NCI-H1436 (cell line): ENCODE measurements at places on chromosomes 2 and 18.

- DNase-seq, result no peak
Measured at GRCh38 chr2:168157926-168158325, 89.5 kb downstream of the STK39 start.

- peak; percentile 12 for DNase-seq
Measured at GRCh38 chr2:25851740-25852503, 26.4 kb downstream of the ASXL2 start.

- peak; percentile 68 for DNase-seq
Measured at GRCh38 chr2:69013142-69013839, at the start of gene ANTXR1. TSS of gene ANTXR1 (plus strand) at chr2:69013179. CDS start at chr2:69013500, 321 bp downstream.

GRCh38 chr2:190354003-190354690 lies 10.8 kb downstream of the INPP1 start:
- DNase-seq, result no peak

DNA sequence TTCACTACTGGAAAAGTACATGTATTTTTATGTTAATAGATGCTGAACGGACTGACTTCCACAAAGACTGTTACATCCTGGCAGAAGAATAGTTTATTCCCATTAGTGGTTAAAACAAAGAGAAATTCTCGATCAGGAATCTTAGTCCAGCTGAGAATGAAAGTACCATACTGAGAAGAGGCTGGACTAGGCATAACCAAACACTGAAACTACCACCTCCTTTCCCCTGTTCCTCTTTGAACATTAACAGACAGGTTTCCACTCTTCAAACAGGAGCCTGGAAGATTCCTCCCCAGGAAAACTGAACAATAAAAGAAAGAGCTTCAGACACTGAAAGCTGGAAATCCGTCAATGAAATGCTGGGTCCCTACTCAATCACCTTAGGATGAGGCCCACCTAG lies 25.8 kb downstream of the LDAH start:
- DNase-seq, result no peak

DNA sequence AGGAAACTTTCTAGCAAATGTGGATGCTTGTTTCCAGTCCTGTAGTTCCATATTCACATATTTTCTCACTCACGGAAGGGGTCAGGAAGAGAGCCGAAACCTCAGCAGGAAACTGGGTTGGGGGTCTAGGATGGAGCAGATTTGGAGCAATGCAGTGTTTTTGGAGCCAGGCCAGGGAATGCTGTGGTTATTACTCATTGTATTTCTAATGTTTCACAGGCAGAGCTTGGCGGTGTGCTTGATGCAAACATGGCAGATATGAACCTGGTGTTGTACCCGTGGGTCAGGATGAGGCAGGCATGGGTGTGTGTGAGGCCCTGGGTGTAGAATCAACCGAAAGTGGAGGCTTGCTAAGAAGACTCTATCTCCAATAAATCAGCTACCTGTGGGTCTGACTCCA lies 34.6 kb upstream of the ACKR3 start:
- no peak for DNase-seq

DNA sequence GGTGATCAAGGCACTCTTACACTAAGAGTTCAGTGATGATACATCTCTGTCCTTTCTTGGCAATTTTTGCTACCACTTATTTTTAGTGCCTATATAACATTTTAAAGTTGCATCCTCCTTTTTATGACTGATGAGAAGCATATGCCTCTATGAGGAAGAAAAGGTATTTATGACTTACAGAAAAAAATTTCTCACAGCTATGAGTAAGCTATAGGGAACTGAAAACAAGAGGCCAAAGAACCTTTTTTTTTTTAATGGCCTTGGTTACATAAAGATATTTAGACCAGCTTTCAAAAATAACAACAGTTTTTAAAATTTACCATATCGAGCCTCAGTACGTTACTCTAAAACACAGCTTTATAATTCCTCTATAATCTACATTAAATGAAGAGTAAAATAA lies 21.3 kb downstream of the MBD5 start:
- no peak for DNase-seq

DNA sequence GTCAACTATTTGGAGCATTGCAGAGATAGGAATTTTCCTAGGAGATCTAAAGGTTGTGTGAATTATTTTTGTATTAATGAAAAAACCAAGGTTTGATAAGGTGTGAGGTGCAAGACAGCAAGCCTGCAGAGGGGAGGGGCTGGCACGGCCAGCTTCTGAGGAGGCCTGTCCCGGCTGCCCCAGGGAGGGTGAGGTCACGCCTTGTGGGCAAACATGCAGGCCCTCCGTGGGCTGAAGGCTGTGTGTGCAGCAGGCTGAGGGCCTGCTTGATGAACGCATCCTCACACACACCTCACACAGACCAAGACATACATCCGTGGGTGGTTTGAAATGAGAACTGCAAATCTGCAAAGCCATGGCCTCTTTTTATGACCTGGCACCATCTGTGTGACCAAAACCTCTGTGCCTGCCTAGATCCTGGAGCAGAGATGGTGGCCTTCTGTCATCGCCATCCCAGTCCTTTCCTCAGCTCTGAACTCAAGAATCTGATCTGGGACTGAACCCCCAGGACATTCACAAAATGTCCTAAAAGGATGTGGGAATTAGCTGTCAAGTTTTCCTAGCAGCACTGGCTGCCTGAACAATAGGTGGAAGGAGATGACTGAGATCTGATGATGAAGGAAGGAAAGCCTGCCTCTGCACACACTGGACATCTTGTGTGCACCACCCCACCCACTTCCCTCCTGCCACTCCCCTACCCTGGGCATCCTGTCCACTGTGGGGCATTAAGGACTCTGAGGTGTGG lies 102.4 kb upstream of the MGAT4A start:
- no peak for DNase-seq

DNA sequence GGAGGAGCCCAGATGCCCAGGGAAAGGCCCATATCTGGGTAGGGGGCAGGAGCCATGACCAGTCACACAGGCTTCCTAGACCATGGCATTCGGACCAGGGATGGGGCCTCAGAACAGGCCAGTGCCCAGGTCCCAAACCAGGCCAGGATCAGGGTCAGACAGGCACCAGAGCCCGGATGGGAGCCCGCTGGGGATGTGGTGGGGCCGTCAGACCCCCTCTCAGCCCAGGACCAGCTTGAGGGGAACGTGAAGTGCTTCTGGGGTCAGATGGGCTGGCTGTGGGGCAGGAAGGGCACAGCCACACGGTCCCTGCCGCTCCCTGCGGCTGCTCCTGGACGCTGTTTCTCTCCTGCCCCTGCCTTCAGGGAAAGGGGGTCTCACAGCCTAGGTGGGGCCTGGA lies 39.1 kb downstream of the SNED1 start:
- no peak for DNase-seq

DNA sequence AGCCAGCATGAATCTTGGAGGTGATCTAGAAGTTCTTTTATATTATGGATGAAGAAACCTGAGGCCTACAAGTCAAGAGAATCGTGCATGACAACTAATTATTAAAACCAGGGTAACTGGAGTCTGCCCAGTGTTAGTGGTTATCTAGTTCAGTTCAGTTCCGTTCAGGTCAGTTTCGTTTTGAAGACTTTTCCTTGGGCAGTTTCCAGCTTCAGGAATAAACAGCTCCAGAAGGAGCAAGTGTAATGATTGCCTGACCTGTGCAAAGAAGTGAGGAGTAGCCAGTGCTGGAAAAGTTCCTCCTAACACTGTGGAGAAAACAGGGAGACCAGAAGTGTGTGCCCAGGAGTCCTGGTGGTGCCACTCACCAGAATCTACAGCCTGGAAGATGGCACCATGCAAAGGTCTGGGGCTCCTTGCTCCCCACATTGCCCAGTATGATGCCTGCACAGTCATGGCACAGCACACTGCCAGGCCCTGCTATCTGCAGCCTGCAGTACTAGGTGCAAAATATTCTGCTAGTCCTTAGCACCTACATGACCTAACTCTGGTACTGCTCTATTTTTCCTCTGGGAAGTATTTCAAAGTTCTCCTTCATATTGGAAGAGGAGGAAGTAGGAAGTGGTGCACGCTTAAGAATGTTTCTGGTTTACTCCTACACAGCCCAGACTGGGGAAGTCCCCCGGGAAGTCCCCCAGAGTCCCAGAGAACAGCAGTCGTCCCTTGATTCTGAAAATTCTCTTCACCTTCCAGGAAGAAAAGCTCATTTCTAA lies 65.8 kb downstream of the SUMO1 start:
- no peak for DNase-seq

GRCh38 chr2:239263231-239263630 lies 137.6 kb downstream of the HDAC4 start:
- DNase-seq, result no peak

DNA sequence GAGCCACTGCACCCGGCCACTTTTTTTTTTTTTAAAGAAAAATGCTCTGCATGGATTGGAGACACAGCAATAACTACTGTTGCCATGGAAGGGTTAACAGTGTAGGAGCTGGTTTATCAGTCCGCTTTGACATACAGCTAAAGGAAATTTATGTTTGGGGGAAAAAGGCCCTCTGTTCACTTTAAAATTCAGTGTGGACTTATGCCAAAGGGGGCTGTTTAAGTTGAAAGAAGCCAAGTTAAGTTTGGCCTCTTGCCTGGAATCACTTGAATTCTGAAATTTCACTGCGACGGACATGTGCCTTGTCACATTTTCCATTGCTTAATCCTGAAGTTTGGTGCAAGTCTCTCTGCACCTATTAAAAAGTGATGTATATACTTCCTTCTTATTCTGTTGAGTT lies 3.1 kb downstream of the KCNE4 start:
- DNase-seq, result no peak

GRCh38 chr2:37858400-37858711 lies 66.7 kb upstream of the RMDN2 start:
- no peak for DNase-seq

GRCh38 chr2:59892398-59892797 lies 661.1 kb downstream of the BCL11A start:
- DNase-seq, result peak; percentile 47

GRCh38 chr2:234768608-234769196 lies 183.1 kb upstream of the SH3BP4 start:
- no peak for DNase-seq

- no peak for DNase-seq
Measured at GRCh38 chr2:133711201-133711600, 142.9 kb upstream of the NCKAP5 start.

DNA sequence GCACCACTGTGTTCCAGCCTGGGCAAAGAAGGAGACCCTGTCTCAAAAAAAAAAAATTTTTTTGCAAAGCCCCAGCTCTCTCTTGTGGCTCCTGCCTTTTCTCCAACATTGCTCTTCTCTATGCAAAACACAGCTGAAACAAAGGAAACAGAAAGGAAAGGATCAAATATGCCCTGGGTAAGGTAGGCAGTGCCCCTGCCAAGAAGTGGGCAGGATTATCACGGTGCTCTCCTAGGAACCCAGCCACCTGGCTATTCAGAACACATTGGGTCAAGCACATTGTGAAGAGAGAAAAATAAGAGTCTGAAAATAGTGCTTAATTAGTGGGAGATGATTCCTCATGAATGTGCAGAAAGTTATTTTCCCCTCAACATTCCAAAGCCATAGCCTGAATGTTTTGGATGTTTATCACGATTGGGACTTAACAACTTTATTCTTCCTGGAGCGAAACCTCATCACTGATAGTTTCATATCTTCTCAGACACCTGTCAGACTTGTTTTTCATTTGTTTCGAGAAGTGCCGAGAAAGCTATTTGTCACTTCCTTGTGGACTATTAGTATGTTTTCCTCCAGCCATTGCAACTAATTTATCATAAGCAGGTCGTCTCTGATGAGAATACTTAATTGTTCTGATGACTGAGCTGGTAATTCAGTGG lies 42.7 kb upstream of the RPL31 start:
- no peak for DNase-seq

GRCh38 chr18:79460481-79461300 lies 65.0 kb downstream of the NFATC1 start:
- no peak for DNase-seq

DNA sequence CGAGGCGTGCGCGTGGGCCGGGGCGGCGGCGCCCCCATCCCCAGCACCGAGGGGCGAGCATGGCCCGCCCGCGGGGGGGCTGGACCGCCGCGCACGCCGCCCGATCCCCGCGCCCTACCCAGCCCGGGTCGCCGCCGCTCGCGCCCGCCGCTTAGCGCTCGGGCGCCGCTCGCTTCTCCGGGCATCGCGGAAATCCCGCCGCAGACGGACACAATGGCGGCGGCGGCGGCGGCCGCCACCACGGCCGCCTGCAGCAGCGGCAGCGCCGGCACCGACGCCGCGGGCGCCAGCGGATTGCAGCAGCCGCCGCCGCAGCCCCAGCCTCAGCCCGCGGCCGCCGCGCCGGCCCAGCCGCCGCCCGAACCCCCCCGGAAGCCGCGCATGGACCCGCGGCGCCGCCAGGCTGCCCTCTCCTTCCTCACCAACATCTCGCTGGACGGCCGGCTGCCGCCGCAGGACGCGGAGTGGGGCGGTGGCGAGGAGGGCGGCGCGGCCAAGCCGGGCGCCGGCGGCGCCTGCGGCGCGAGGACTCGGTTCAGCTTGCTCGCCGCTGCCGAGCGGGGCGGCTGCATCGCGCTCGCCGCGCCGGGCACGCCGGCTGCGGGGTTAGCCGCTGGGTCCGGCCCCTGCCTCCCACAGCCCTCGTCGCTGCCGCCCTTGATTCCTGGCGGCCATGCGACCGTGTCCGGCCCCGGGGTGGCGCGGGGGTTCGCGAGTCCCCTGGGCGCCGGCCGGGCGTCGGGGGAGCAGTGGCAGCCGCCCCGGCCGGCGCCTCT lies 453 bp downstream of the CABLES1 start:
- no peak for DNase-seq

GRCh38 chr2:240478346-240479110 lies 43.1 kb downstream of the GPC1 start:
- no peak for DNase-seq

GRCh38 chr2:191869178-191869577 lies 22.3 kb upstream of the CAVIN2 start:
- DNase-seq, result peak; percentile 35

DNA sequence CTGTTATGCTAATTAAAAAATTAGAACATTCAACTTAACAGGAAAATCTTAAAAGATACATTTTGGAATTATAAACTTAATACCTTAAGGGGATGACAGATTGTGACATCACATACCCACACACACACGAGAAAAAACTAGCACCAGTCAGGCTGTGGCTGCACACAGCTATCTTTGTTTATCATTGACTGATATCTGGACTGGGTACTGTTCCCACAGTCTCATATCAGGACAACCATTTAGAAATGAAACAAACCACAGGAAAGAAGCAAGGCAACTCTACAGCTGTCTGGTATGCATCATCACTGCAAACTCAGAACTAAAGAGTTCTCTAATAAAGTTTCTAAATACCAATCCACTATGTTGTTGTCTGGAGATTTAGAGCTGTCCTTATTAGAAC lies 210.9 kb upstream of the SMAD7 start:
- no peak for DNase-seq

GRCh38 chr2:74833418-74834233 lies at the start of gene HK2:
TSS of gene HK2 (plus strand) at chr2:74834127. CDS start at chr2:74834581, 454 bp downstream.
- peak; percentile 69 for DNase-seq

GRCh38 chr2:200664770-200665494 lies 79.1 kb downstream of the AOX1 start:
- no peak for DNase-seq

DNA sequence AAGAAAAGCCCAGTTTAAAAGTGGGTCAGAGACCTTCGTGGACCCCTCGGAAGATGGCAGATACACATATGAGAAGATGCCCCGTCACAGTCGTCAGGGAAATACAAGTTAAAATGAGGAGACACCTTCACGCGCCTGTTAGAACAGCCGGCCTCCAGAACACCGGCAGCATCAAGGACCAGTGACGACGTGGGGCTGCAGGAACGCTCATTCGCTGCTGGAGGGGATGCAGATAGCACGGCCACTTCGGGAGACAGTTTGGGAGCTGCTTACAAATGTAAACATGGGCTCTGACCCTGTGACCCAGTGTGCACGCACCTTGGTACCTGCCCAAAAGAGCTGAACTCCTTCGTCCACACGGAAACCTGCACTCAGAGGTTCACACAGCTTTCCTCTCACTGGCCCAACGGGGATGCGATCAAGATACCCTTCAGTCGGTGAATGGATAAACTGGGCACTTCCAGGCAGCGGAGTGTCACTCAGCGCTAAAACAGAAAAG lies 83.7 kb upstream of the CTDP1 start:
- no peak for DNase-seq
